Airway epithelial cell (primary cell): ENCODE measurements at places on chromosomes 3 and 15. TPM values are rescaled to one million over a fixed set of nuclear protein-coding genes. Genes with fewer than 3 reads are reported as not detected.

PLA2G4D gene
- not detected in 2 replicates for total RNA-seq

DLEC1 gene
- total RNA-seq, result not detected in 2 replicates

RTP3 gene
- total RNA-seq, result not detected in 2 replicates

CHST13 gene
- total RNA-seq, result not detected in 2 replicates

MED12L gene
- total RNA-seq, result 0.05 and 0.07 TPM in 2 replicates

SNX22 gene
- total RNA-seq, result 0.05 and 0.35 TPM in 2 replicates

OR4M2 gene
- not detected in 2 replicates for total RNA-seq

IL1RAP gene
- 42.8 and 43.4 TPM in 2 replicates for total RNA-seq

ACKR2 gene
- 0.56 and 0.92 TPM in 2 replicates for total RNA-seq

RABL3 gene
- 7.2 and 13.2 TPM in 2 replicates for total RNA-seq

SLC28A1 gene
- total RNA-seq, result not detected in 2 replicates

RARRES1 gene
- 2.1 TPM in 1 of 2 replicates, not detected in the other for total RNA-seq

SEMA3G gene
- 0.21 and 0.79 TPM in 2 replicates for total RNA-seq

DPH6 gene
- 17.6 and 20.3 TPM in 2 replicates for total RNA-seq

CD200 gene
- not detected in 2 replicates for total RNA-seq

GUCA1C gene
- not detected in 2 replicates for total RNA-seq

ALPK3 gene
- total RNA-seq, result 0.28 and 0.42 TPM in 2 replicates

GOLGA8G gene
- total RNA-seq, result not detected in 2 replicates

SKOR1 gene
- total RNA-seq, result 0.19 TPM in 1 of 2 replicates, not detected in the other

ATP2B2 gene
- total RNA-seq, result not detected in 2 replicates
